ENCODE measurements at places on chromosomes 13 and 19.

DNA sequence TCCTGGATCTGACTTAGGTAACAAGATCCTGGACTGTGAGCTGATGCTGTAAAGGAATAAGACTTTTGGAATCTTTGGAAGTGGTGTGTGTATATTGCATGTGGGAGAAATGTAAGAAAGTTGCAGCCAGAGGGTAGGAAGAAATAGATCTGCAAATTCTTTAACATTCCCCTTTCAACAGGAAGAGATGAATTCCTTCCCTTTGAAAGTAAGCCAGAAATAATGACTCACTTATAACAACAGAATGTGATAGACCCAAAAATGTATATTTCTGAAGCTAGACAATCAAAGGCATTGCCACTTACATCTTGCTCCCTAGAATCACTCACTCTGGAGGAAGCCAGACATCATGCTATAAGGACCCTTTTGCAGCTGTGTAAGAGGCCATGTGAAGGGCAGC is 9.8 kb upstream of the SIAH3 start:
- no peaks in the 10 kb centered on the region for H3K36me3 ChIP-seq
- no peaks in the 10 kb centered on the region for H3K4me1 ChIP-seq
- H3K27me3 ChIP-seq: peaks cover 17% of the 10 kb centered on the region
- no peak overlapping the region for H3K4me3 ChIP-seq

DNA sequence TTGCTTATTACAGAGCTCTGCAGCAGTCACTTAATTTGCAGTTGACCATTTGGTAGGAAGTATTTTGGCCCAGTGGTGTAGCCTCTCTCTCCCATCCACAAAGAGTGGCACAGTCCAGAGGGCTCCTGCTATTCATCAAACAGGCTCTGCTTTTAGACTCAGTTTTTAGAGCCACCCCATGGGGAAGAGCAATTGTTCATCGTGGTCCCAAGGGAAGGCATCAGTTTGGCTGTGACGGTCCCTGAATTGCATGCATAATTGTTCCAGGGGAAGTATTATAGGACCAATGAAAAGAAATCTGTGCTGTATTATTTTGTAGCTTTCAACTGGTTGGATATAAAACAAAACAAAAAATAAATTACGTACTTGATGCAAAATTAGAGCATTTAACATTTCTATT is 799.0 kb downstream of the DACH1 start:
- H3K27ac ChIP-seq: no peak overlapping the region
- no peak overlapping the region for H3K4me3 ChIP-seq
- DNase-seq: no peak
- H3K4me1 ChIP-seq: no peaks in the 10 kb centered on the region
- H3K27me3 ChIP-seq: no peaks in the 10 kb centered on the region

- no peak overlapping the region for H3K4me3 ChIP-seq
- no peaks in the 10 kb centered on the region for H3K4me1 ChIP-seq
- DNase-seq: no peak
- no peak overlapping the region for H3K27ac ChIP-seq
- H3K36me3 ChIP-seq: no peaks in the 10 kb centered on the region
Measured at GRCh38 chr13:72097568-72097967, 230.6 kb upstream of the DACH1 start.

- peaks cover 38% of the 10 kb centered on the region for H3K36me3 ChIP-seq
- H3K4me1 ChIP-seq: peaks cover 70% of the 10 kb centered on the region
- peak overlapping the region; percentile 93 for H3K27ac ChIP-seq
- no peak for DNase-seq
- H3K27me3 ChIP-seq: no peaks in the 10 kb centered on the region
Measured at GRCh38 chr19:3985643-3986259, 488 bp upstream of the EEF2 start.

DNA sequence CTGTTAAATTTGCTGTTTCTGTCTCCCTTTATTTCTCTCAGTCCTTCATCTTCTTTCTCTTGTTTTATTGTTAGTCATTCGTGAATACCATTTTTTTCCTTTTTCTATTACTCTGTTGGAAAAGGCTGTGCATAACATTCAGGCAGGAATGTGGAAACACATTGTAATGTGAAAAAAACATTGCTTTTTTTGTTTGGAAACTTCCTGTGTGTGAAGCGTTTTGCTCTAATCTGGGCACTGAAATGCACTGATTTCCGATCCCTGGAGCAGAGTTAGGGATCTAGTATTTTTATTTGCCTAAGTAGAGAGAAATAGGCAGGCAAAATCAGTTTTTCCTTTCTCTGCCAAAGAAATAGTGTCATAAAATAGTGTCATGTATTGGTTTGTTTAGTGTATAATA is 155.5 kb downstream of the PCCA start:
- no peak overlapping the region for H3K27ac ChIP-seq
- peaks cover 11% of the 10 kb centered on the region for H3K4me1 ChIP-seq
- no peaks in the 10 kb centered on the region for H3K27me3 ChIP-seq
- no peak overlapping the region for H3K4me3 ChIP-seq

DNA sequence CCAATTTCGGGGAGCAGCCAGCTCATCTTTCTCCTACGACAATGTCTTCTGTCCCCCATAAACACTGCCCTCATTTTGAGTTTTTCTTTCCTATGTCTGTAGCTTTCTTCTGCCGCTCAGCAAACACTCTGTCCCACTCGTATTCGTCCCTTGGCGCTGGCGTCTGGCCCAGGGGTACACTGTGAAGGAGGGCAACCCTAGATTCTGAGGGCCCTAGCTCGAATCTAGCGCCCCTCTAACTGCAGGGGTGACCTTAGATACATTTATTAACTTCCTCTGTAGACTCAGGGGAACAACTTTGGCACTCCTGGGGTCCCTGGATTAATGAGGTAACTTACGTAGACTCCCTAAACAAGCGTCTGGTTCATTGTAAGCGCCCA is 677 bp upstream of the LRCH1 start:
- no peaks in the 10 kb centered on the region for H3K36me3 ChIP-seq
- no peak for DNase-seq
- peak overlapping the region; percentile 96 for H3K27ac ChIP-seq
- no peaks in the 10 kb centered on the region for H3K27me3 ChIP-seq
- peaks cover 55% of the 10 kb centered on the region for H3K4me1 ChIP-seq

- H3K27me3 ChIP-seq: no peaks in the 10 kb centered on the region
- peak; percentile 83 for DNase-seq
- H3K36me3 ChIP-seq: peaks cover 13% of the 10 kb centered on the region
- peak overlapping the region; percentile 91 for H3K4me3 ChIP-seq
Measured at GRCh38 chr19:52188822-52189734, 774 bp upstream of the PPP2R1A start.

GRCh38 chr13:43267916-43268315 is 244.5 kb downstream of the DNAJC15 start:
- no peak overlapping the region for H3K27ac ChIP-seq
- H3K36me3 ChIP-seq: no peaks in the 10 kb centered on the region
- DNase-seq: no peak
- H3K4me1 ChIP-seq: peaks cover 26% of the 10 kb centered on the region
- H3K4me3 ChIP-seq: no peak overlapping the region

DNA sequence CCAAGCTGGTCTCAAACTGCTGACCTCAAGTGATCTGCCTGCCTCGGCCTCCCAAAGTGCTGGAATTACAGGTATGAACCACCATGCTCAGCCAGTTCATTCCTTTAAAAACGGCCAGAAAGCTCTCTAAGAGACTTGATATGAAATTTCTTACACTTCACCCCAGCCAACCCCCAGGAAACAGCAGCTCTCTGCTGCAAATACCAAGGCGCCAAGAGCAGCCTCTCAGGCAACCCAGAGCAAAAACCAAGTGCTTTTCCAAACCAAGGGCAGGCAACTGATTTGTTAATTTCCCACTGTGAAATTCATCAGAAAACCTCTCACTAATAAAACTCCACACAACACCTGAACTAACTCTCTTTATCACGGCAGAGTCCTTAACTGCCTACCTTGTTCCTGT is 44.9 kb downstream of the LATS2 start:
- peak overlapping the region; percentile 74 for H3K27ac ChIP-seq
- no peak for DNase-seq
- H3K4me3 ChIP-seq: no peak overlapping the region
- H3K36me3 ChIP-seq: no peaks in the 10 kb centered on the region
- no peaks in the 10 kb centered on the region for H3K27me3 ChIP-seq

- H3K4me3 ChIP-seq: no peak overlapping the region
- no peak overlapping the region for H3K27ac ChIP-seq
- DNase-seq: no peak
Measured at GRCh38 chr19:14097532-14098151, 7.1 kb upstream of the SAMD1 start.

DNA sequence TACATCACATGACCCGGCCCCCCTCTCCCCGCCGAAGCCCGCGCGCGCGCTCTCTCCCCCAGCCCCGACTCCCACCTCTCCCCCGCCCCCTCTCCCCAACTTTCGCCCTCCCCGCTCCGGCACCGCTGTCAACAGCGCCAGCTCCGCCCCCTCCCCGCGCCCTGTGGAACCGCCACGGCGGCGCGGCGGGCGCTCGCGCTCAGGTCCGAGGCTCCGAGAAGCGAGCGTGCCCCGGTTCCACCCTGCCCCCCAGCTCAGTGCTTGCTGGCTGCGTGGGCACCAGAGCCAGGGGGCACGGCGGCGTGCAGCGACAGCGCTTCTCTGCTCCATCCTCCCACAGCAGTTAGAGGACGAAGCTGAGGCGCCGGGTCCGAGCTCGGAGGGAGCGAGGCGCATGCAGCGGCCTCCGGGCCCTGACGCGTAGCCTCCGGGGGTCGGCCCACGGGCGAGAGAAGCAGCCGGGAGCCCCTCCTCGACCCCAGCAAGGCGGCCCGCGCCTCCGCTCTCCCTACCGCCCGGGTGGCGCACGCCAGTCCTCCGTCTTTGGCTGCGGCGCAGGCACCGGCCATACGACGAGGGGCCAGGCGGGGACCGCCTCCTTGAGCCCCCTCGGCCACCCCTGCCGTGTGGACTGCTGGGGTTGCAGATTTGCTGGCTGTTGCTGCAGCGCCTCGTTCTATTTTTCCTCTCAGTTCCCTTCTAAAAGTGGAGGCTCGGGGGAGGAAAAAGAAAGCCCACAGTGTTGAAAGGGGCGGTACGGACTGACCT is 109.5 kb downstream of the KCNRG start:
- H3K27ac ChIP-seq: peak overlapping the region; percentile 100
- H3K27me3 ChIP-seq: peaks cover 16% of the 10 kb centered on the region
- peak; percentile 97 for DNase-seq
- H3K36me3 ChIP-seq: no peaks in the 10 kb centered on the region
- peak overlapping the region; percentile 100 for H3K4me3 ChIP-seq
- H3K4me1 ChIP-seq: peaks cover 76% of the 10 kb centered on the region

DNA sequence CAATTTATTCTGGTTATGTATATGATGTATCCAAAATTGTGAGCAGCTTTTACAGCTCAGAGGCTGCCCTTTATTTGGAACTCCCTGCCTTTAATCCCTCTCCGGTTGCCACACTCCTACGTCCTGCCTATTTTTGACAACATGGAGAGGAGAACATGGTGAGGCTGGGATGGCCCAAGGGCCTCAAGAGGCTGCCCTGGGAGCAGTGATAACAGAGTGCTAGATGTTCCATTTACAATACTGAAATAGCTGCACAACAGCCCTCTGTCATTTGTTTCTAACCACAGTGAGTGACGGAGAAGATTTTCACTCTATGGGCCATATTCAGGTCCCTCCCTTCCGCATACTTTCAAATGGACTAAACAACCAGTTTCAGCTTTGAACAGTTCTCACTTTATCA is 33.4 kb downstream of the STARD13 start:
- H3K4me1 ChIP-seq: peaks cover 94% of the 10 kb centered on the region
- peak overlapping the region; percentile 3 for H3K4me3 ChIP-seq
- H3K27ac ChIP-seq: peak overlapping the region; percentile 88
- peaks cover 10% of the 10 kb centered on the region for H3K36me3 ChIP-seq
- no peaks in the 10 kb centered on the region for H3K27me3 ChIP-seq

GRCh38 chr19:43789029-43789428 is 8.3 kb upstream of the KCNN4 start:
- peaks cover 37% of the 10 kb centered on the region for H3K27me3 ChIP-seq
- DNase-seq: no peak
- H3K27ac ChIP-seq: no peak overlapping the region
- peaks cover 4% of the 10 kb centered on the region for H3K4me1 ChIP-seq
- H3K4me3 ChIP-seq: no peak overlapping the region

GRCh38 chr13:92825938-92826596 is 400.5 kb upstream of the GPC6 start:
- DNase-seq: no peak
- H3K4me1 ChIP-seq: no peaks in the 10 kb centered on the region
- H3K27me3 ChIP-seq: no peaks in the 10 kb centered on the region
- no peaks in the 10 kb centered on the region for H3K36me3 ChIP-seq
- H3K4me3 ChIP-seq: no peak overlapping the region
- no peak overlapping the region for H3K27ac ChIP-seq

DNA sequence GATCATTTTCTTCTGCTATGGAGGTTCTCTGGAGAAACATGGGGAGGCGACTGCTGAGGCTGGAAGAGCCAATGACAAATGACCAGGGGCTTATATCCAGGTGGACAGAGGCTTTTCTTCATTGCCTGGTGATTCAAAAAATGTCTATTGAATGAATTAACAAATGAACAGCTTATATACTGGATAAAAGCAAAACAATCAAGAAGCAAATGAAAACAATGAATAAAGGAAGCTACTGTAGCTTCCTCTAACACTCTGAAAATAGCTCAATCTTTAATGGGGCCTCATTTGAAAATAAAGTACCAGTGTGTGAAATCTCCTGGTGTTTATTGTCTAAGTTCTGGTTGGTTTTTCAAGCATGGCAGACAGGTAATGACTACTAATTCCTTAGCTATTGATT is 167.5 kb upstream of the TMTC4 start:
- DNase-seq: no peak
- no peaks in the 10 kb centered on the region for H3K27me3 ChIP-seq
- no peak overlapping the region for H3K4me3 ChIP-seq
- no peaks in the 10 kb centered on the region for H3K4me1 ChIP-seq
- no peak overlapping the region for H3K27ac ChIP-seq

DNA sequence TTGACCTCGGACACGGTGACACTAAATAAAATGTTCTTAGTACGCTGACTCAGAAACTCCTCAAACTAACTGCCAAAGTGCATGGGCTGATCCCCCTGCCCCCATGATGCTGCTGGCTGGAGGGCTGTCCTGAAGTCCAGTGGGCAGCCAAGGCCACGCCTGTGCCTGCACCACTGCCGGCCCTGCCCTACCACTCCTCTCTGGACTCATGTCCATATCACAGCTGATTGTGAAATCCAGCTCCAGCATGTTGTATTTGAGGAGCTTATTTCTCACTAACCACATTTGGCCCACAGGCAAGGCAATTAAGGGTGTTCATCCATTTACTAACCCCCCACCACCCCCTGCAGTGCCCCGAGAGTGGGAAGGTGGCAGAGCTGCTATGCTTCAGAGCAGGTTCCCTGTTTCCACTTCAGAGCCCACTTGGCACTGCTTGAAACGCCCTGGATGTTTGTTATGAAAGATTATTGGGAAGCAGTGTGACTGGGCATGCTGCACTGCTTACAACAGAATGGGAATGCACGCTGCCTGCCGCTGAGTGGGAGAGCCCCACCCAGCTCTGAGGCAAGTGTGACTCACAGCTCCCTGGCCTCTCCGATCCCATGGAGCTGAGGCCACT is 114.0 kb downstream of the UQCRFS1 start:
- no peaks in the 10 kb centered on the region for H3K36me3 ChIP-seq
- no peak overlapping the region for H3K4me3 ChIP-seq
- no peaks in the 10 kb centered on the region for H3K4me1 ChIP-seq
- peak; percentile 57 for DNase-seq
- peak overlapping the region; percentile 59 for H3K27ac ChIP-seq

GRCh38 chr13:99282264-99283231 is 24.4 kb upstream of the GPR18 start:
- H3K27me3 ChIP-seq: no peaks in the 10 kb centered on the region
- H3K4me3 ChIP-seq: no peak overlapping the region
- no peaks in the 10 kb centered on the region for H3K36me3 ChIP-seq
- peak overlapping the region; percentile 53 for H3K27ac ChIP-seq
- H3K4me1 ChIP-seq: peaks cover 57% of the 10 kb centered on the region

All from left ventricle myocardium inferior (tissue), 1 donor.